Right ventricle myocardium inferior (tissue), 1 donor: ENCODE measurements at places on chromosomes 7 and 10. TPM values are rescaled to one million over a fixed set of nuclear protein-coding genes. Genes with fewer than 3 reads are reported as not detected.
A peak's percentile ranks its signal among the peaks of the same experiment; 100 is the strongest.

- no peak for DNase-seq
These were observed 21.8 kb upstream of the LRRC4 start for GRCh38 chr7:128053023-128053422.

HECW1 gene
- not detected for total RNA-seq

- no peak for DNase-seq
These were observed 19.6 kb upstream of the SMNDC1 start for GRCh38 chr10:110324201-110324804.

DNA sequence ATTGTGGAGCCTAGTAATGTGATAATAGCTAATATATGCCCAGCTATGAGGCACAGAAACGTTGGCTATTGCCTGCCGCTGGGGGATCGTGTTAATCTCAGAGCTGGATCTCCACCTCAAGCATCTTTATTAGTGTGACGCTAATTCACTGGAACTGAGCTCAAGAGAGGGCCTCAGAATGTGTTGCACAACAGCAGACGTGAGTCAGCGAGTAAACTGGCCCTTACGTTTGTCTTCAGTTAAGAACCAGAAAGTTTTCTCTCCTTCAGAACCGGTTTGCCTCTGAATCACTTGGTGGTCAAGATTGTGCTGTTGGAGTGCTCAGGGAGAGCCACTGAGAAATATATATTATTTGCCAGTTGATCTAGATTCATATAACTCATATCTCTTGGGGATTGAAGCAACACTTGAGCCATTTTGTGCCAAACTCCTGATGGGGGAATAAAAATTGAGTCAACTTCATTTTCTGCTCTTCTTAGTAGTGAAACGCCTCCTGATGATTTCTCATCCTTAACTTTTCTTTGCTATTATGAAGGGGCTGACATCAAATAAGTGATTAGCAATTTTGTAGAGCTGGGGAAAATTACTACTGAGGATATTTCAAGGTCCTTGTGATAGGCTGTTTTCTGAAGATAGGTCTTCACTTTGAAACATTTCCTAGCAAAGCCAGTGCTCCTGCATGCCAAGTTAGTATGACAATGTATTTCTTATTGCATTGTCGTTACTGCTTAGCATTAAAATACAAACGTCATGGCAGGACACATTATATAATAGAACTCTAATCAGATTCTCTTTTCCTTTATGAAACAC lies 22.3 kb downstream of the BZW2 start:
- DNase-seq = peak; percentile 72

GRCh38 chr7:2523941-2524807 lies 4.6 kb downstream of the LFNG start:
- peak; percentile 90 for DNase-seq

GRCh38 chr10:75165684-75166622 lies 44.6 kb upstream of the VDAC2 start:
- DNase-seq = no peak

GRCh38 chr7:107666790-107667189 lies 6.2 kb downstream of the SLC26A4 start:
- DNase-seq = no peak
